NCI-H345 (cell line): ENCODE measurements at places on chromosomes 5 and 9.
A peak's percentile ranks its signal among the peaks of the same experiment; 100 is the strongest.

DNA sequence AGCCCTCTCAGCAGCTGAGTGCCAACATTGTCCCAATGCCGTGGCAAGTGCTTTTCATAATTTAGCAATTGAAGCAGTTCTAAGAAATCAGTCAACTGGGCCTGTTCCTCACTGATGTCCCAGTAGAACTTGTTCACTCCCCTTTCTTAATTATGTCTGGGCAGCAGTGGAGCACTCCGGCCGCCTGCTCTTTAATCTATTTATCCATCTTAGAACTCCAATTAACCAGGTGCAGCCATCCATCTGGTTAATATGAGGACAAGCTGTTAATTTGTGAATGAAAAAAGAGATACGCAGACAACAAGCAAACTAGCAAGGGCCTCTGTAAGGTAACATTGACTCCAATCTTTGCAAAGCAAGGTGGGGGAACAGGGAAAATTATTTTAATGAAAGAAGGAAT lies 39.4 kb downstream of the MAT2B start:
- no peak for DNase-seq

DNA sequence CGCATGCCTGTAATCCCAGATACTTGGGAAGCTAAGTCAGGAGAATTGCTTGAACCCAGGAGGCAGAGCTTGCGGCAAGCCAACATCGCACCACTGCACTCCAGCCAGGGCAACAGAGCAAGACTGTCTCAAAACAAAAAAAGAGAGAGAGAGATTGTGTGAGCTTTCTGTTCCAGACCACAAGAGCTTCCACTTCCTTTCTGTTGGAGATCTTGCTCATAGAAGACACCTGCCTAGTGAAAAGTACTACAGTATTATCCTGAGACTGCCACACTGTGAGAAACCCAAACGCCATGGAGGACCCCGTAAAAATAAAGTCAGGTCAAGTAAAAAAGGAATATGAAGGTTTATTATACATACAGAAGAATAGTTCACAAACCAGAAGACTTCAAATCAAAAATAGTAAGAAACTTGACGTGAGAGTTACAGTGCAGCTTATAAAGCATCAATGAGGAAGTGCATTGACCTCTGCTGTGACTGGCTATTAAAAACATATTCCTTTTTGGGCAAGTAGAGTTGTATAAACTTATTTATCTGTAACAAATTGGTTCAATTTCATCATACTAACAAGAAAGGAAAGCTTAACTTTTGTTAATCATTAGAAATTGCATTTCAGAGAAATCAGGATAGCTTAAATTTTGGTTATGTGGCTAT lies 4.3 kb upstream of the EMB start:
- DNase-seq: no peak

- peak; percentile 57 for DNase-seq
These were observed 63.7 kb upstream of the CACNA1B start for GRCh38 chr9:137813651-137814415.

DNA sequence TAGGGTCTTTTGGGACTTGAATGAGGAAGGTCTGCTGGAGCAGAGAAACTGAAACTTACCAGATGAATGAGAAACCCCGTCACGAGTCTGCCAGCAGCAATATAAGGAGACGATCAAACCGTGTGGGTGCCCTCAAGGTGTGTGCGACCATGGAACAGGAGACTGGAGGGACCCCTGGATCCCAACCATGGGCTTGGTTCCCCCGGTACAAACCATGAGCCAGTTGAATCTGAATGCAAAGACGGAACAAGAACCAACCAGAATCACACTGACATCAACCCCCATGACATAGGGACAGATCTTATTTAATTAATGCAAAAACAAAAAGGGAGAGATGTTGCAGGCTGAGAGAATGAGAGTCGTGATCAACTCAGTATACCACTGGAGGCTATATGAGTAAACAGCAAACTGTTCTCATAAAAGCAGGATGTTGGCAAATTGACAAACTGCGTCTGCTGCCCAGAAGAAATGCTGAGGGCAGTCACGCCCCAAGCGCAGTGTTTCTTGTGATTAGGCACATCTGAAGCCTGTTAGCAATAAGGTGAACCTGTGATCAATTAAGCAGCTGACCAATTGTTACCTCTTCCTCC lies 475.5 kb upstream of the ACO1 start:
- peak; percentile 45 for DNase-seq

- no peak for DNase-seq
These were observed 394.8 kb downstream of the CSNK1G3 start for GRCh38 chr5:123906698-123907295.

DNA sequence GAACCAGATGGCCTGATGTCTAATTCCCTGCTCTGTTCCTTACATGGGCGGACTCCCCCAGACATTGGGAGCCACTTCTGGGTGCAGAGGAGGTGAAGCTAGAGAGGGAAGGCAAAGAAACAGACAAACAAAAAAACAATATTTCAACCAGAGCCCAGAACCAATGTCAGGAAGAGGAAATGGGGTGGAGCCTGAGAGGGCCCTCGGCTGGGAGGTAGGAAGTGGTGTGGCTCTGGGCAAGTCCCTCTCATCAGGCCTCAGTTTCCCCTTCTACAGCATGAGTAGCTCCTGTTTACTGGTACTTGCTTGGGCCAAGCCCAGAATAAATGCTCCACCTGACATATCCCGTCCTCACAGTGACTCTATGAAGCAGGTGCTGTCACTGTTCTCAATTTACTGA lies 11.1 kb downstream of the SH2D3C start:
- DNase-seq: no peak

DNA sequence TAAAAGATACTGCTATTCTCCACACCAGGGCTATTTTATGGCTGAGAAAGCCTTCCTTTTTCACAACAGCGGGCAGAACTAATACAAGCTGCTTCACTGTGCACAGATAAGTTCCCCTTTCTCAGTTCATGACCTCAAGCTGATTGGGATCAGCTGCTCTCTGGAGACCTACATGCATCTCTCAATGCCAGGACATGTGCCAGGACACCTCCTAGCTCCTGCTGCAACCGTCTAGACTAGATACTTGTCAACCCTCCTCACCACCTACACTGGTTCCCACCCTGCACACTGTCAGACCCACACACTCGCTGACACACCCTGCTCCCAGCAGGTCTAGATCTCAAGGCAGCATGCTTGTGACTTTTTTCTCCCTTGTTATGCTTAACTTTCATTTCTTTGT lies 39.8 kb downstream of the STARD4 start:
- DNase-seq: no peak

DNA sequence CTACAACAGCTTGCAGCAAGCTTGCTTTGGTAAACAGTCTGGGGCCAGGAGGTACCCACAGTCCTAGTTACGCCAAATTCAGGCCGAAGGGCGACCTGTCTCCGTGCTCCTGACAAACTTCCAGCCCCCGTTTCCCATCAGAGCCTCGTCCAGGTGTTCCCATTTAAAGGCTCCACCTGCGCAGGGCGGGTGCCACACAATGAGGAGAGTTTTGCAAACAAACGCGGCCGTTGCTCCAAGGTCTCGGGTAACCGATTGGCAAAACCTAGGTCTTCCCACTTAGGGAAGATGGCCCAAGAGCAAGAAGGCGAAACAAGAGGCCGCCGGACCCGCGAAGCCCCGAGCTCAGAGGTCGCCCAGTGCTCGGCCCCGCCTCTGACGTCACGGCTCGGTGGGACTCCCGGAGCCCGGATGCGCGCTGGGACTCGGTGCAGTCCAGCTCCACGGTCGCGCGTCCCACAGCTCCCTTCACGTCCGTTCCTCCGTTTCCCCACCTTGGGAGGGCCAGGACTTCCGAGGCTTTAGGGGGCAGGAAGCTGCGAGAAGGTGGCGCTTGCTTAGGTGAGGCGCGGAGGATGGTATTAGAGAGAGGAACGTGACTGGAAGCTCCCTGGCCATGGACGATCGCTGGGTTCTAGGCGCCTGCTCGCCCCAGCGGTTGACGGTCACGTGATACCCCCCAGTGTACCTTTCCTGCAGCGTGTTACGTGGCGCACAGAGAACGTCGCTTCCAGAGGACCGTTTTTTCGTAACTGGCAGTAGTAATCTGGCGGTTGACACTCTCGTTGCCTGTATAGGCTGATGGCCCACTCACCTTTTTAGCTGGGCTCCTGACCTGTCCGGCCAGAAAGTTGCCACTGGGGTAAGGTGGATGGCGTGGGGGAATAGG lies 41.8 kb upstream of the KDM4C start:
- peak; percentile 88 for DNase-seq

GRCh38 chr5:218457-219291 lies 554 bp downstream of the SDHA start:
- DNase-seq: peak; percentile 8

GRCh38 chr5:174717826-174718455 lies 6.4 kb upstream of the MSX2 start:
- DNase-seq: no peak

GRCh38 chr9:90904706-90905478 lies 103.3 kb downstream of the SYK start:
- DNase-seq: peak; percentile 58

GRCh38 chr5:164500856-164501255 lies 995.4 kb downstream of the MAT2B start:
- DNase-seq: no peak

DNA sequence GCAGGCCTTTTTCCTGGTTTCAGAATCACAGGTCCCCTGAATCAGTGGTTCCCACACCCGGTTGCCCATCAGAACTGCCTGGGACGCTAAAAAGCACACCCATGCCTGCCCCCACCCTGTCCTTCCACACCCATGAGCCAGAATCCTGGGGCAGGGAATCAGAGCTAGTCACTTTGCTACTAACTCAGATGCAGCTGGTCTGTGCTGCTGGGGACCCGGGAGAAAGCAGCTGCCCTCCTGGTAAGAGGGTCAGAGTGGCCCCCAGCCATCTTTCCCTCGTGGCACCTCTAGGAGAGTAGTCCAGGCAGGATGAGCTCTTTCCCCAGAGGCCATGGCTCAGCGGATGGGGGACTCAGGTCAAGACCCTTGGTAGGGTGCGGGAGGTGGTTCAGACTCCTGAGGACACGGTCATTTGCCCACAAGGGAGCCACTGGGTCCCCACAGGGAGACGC lies 11.3 kb upstream of the NUP214 start:
- DNase-seq: no peak

DNA sequence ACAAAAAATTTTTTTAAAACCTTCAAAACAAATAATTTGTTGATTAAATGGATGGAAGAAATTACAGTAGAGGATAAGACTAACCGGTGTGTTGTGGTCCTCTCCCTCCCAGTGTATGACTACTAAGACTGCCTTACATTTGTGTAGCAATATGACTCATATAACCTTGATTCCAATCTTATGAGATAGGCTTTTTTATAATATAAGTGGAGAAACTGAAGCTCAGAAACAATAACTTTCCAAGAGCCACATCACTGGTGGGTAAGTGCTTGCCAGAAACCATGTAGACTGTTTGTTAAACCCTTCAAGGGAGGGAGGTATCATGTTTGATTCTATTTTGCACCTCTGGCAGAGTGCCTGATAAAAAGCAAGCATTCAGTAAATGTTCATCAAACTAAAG lies 47.5 kb downstream of the NLN start:
- no peak for DNase-seq

DNA sequence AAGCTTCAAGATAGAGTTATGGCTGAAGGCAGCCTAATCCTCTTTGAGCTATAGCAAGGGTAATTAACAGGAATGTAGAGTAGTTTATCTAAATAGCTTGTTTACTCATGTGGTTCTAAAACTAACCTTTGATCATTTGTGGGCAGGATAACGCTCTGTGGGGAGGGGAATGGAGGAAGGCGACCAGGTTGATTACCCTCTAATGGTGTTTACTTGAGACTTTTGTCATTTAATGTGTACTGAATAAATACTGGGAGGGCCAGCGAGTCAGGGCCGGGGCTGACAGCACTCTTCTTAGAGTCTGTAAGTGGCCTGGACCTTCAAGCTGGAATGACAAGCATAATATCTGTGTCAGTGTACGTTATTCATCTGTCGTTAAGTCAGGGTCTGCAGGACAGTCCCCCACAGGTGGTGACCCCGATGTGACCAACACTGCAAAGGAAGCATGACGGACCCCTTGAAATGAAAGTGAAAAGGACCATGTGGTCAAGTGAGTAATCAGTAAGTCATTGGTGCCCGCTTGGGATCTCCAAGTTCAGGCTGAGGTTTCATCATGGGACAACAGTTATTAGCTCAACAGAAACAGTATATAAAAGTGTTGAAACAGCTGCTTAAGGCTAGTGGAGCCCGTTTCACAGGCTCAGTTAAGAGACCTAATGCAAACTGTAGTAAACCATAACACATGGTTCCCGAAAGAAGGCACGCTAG lies 162.6 kb downstream of the CPLANE1 start:
- DNase-seq: no peak

DNA sequence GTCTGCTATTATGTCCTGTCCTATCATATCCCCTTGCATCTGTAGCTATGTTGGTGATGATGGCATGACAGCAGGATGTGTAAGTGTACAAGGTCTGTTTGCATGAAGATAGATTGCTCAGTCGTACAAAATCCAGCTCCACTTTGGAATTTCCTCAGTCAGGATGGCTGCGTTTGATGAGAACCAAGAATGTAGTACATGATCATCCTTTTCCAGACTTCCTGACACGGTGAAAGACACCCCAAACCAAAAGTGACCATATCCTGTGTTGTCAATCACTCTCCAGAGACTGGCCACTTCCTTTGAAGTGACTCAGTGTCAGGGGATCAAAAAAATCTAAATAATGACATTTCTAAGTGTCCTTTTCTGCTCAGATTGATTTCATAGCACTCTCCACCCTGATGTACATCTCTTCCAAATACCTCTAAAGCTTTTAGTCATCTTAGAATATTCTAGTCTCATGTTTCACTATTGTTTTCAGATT lies 213.4 kb downstream of the PLK2 start:
- DNase-seq: no peak

GRCh38 chr5:69414885-69415583 lies at the start of gene MARVELD2:
Gene MARVELD2 (plus strand): TSS chr5:69415116. CDS start chr5:69419386, 4,270 bp downstream.
- DNase-seq: peak; percentile 91

GRCh38 chr9:98998441-98999151 lies 54.9 kb downstream of the COL15A1 start:
- peak; percentile 35 for DNase-seq

GRCh38 chr9:111003182-111003581 lies 35.1 kb downstream of the LPAR1 start:
- no peak for DNase-seq

DNA sequence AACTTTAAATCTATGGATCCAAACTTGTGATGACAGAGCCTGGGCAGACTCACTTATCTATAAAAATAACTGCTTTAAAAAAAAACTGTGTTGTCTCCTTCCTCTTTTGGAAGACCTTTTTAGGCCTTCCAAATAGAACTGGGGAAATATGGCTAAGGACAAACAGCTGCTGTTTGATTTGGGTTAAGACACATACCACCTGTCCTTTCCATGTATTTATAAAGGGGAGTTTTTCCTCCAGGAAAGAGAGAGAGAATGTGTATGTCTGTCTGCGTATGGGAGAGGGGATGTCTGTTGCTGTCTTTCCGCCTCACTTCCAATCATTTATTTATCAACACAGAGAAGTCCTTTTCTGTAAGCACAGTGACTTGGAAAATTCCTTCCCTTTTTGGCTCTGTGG lies 2.8 kb downstream of the ARHGEF37 start:
- no peak for DNase-seq
